ENCODE measurements at places on chromosomes 16 and 17.

GRCh38 chr16:23679986-23680336, 1.3 kb downstream of the PLK1 start:
- no peak for DNase-seq

GRCh38 chr17:28760601-28761562, 17.1 kb downstream of the TRAF4 start:
- peak; percentile 69 for DNase-seq

- DNase-seq = no peak
Observed at GRCh38 chr16:693766-694165, 3.6 kb upstream of the WDR24 start.

GRCh38 chr16:50498431-50499155, 49.6 kb upstream of the NKD1 start:
- no peak for DNase-seq

- no peak for DNase-seq
Observed at GRCh38 chr16:50067290-50067853, 1.6 kb downstream of the HEATR3 start.

GRCh38 chr17:7747635-7748071, 30.1 kb downstream of the DNAH2 start:
- DNase-seq = no peak

DNA sequence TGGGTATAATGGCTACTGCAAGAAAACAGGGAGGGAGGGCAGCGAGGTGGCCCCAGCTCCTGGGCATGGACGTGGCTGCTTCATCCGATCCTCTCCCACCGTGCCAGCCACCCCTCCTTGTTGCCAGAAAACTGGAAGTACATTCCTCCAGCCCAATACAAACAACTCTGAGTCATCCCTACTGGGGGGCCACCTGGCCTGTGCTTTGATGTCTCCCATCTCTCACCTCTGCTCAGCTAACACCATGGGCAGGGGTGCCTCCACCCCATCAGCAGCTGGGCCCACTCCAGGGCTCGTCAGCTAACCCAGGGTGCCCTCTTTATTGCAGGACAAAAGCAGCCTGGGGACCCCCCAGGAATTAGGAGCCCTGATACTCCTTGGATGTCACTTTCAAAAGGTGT, 2.0 kb downstream of the RHBDF2 start:
- DNase-seq = no peak

DNA sequence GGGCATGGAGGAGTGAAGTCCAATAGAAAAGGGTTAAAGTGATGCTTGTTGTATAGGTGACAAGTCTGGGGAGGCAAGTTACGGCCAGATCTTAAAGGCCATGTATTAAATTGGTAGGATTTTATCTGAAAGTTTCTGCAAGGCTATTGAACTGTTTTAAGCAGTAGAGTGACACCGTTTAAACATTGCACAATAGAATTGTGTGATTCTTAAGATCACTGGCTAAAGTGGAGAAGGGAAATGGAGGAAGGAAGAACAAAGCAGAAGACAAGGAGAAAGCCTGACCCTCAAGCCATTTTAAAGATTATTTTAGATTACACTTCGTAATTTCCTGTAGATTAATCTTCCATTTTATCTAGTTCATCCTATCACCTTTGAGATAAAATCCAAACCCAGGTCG, 5.6 kb upstream of the MPHOSPH6 start:
- no peak for DNase-seq

GRCh38 chr16:87416826-87417527, 24.8 kb downstream of the MAP1LC3B start:
- DNase-seq = peak; percentile 64
